Right lung (tissue), 10 donors: ENCODE measurements at places on chromosomes 13 and 19.

GRCh38 chr13:42396501-42396900 lies 124.5 kb downstream of the AKAP11 start:
- no peak for DNase-seq

GRCh38 chr13:50742353-50742752 lies 101.1 kb downstream of the DLEU7 start:
- no peak for DNase-seq

GRCh38 chr13:23695196-23695595 lies 125.0 kb downstream of the TNFRSF19 start:
- no peak for DNase-seq

GRCh38 chr19:5993648-5994358 lies 15.9 kb upstream of the RANBP3 start:
- DNase-seq = peak; percentile 58

GRCh38 chr19:17659996-17660395 lies 28.2 kb downstream of the UNC13A start:
- no peak for DNase-seq

DNA sequence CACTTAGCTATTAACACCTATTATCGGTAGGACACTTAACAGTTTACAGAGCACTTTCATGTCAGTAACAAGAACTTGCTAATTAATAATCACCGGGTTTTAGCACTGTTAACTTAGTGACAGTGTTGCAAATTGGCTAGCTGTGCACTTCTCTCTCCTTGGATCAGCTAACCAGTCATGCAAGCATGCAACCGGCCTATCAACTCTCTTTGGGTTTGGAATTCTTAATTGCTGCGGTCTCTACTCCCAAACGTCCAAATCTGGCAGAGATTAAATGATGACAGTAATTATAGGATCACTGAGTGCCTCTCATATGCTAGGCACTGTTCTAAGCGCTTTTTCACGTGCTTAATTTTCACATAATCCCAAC lies 1.2 kb downstream of the EPS15L1 start:
- no peak for DNase-seq

GRCh38 chr19:31232871-31233270 lies 116.4 kb downstream of the TSHZ3 start:
- DNase-seq = no peak

- no peak for DNase-seq
Observed at GRCh38 chr13:23513455-23513854, 56.8 kb upstream of the TNFRSF19 start.

GRCh38 chr13:65653613-65654012 lies 1576.5 kb downstream of the PCDH9 start:
- DNase-seq = no peak

GRCh38 chr13:98797456-98797855 lies 45.0 kb upstream of the SLC15A1 start:
- no peak for DNase-seq

DNA sequence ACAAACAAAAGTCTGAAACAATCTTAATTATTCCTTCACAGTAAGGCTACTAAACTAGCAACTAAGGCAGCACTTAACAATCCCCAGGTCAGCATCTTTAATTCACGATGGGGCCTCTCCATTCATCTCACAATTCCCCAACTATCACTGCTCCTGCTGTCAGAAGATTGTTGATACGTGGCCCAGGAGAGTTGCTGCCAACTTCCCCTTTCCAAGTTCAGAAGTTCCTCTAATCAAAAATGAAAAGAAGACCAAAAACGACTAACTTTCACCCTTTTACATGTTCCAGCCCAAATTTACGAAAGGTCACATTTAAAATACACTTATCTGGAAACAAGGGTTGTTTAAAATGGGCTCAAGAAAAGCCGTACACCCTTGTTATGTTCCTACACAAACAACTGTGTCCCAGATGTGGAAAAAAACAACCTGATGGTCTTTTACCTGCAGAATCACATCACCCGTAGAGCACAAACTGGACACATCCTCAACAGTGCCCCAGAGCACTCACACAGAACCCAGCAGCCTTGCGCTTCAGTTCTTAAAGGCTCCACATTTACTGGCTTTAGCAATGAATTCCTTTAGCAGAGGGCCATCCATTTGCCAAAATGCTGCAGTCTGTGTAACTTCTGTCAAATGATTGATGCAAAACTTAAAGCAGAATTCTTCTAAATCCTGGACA lies 38.0 kb downstream of the PHF11 start:
- DNase-seq = no peak

- DNase-seq = no peak
Observed at GRCh38 chr19:12932392-12933286, 872 bp downstream of the FARSA start.

- DNase-seq = no peak
Observed at GRCh38 chr13:33757713-33758112, 60.2 kb upstream of the RFC3 start.

DNA sequence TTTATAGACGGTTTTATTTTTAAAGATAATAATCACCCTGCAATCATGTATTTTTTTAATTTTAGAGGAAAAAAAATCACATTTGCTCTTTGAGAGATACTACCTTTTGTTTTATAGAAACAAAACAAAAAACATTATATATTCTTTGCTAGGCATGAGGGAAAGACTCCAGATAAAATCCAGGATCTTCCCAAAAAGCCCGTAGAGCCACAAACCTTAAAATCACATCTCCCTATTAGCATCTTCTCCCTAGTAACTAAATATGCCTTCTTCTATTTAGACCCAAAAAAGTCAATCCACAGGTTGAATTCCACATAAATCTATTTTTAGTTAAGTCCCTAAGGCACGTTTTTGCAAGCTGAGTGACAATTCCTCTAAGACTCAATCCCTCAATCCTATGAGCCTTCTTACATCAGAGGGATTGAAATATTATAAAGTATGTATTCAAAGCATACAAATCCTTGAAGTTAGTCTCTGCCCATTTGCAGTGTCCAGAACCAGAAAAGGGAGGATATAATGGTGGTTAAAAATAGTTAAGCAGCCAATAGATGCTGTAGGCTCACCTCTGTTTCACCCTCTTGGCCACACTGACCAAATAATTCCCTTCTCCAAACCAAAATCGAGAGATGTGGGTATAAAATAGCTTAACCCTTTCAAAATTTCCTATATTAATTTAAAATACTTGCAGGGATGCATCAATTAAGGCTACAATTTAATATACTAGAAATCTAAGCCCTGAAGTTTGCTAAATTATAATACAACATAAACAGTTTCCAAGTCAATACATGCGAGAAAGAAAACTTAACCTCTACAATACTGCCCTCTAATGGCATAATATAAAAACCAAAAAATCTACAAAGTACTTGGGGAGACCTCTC lies 64.0 kb downstream of the SERP2 start:
- DNase-seq = peak; percentile 56

DNA sequence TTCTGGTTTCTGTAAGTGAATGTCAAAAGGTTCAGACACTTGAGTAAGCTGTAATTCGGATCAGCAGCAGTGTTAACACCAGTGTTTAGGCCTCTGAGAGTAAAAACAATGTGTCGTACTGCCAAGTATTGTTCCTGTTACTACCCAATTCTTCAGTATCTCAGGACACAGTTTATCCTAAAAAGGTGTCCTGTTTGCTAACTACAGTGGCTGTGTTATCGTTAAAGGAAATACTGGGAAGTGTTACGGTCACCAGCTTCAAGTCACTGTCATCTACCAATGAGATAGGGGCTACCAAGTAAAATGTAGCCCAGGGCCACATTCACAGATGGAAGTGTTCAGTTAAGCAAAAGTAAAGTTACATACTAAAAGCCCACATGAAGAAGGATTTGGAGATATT lies 2.3 kb upstream of the UPF3A start:
- DNase-seq = no peak

DNA sequence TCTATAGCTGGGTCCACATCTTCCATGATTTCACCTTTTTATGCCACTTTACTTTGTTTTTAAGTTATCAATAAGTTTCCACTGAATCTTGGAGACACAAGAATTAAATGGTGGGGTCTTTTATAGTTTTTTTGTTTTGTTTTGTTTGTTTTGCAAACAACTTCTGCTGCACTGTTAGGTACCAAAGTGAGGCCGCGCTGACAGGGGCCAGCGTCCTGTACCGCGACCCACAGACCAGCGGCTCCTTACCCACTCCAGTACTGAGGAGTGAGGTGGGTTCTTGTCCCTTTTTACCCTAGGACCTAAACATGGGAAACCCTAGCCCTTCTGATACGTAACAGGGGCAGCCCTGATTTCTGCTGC lies 75.8 kb upstream of the MCF2L start:
- DNase-seq = no peak

DNA sequence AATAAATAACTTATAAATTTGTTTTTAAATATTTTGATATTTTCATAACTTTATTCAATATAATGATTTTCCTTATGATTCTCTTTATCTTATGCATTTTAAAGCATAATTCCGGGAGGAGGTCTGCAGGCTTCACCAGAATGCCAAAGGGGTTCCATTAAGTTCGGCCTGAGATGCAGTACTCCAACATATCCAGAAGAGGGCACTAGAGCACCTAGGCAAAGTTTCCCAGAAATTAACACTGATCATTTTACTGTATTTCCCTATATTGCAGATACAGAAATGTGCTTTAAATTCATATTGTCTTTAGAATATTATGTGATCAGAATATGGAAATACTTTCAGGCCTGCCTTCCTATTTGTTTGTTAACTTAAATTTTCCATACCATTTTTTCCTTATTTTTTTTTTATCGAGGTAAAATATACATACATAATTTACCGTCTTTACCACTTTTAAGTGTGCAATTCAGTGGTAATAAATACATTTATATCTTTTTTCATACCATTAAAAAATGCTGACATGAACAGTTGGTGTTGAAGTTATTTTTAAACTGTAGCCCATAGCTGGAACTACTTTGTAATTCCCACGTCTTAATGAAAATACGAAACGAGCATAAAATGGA lies 58.9 kb upstream of the TM9SF2 start:
- DNase-seq = peak; percentile 41

DNA sequence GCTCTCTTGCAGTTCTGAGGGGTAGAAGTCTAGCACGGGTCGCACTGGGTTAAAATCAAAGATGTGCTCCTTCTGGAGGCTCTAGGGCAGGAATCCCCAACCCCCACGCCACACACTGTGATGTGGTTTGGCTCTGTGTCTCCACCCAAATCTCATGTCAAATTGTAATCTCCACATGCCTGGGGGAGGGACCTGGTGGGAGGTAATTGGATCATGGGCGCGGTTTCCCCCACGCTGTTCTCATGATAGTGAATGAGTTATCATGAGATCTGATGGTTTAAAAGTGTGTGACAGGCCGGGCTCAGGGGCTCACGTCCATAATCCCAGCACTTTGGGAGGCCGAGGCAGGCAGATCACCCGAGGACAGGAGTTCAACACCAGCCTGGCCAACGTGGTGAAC lies 26.6 kb upstream of the CALM3 start:
- DNase-seq = no peak

- no peak for DNase-seq
Observed at GRCh38 chr13:100636441-100636840, 38.2 kb downstream of the TMTC4 start.

DNA sequence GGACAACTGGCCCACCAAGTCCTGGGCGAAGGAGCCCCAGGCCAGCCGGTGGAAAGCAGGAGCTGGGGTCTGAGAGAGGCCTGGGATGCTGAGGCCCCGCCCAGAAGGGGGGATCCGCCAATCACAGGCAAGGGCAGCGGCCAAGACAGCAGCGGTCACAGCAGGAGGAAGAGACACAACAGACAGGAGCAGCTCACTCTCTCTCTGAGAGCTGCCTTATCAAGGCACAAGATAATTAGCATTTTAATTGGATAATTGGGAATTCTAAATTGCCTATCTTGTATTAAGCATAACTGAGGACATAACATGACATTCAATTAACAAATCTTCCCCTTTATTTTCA lies 46.2 kb downstream of the CEBPG start:
- no peak for DNase-seq

DNA sequence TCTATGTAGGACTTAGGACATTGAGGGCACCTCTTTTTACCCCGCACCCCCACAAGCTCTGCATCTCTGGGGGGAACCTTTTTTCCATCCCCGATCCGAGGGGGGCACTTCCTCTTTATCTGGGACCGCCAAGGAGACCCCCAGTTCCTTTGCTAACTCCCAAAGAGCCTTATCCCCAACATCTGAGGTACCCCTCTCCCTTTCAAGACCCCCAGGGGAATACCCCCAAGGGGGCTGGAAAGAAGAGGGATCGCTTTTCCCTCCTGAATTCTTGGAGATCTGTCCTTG lies 1.1 kb downstream of the TNFSF9 start:
- DNase-seq = no peak

GRCh38 chr13:59879281-59879680 lies 284.4 kb downstream of the DIAPH3 start:
- DNase-seq = no peak
